Right cardiac atrium (tissue), 5 donors: ENCODE measurements at places on chromosomes 6 and 20. TPM values are rescaled to one million over a fixed set of nuclear protein-coding genes. Genes with fewer than 3 reads are reported as not detected.

Gene FAM162B
- total RNA-seq: 0.70 TPM

Gene HLA-DPA1
- 54.3 TPM for total RNA-seq

DNA sequence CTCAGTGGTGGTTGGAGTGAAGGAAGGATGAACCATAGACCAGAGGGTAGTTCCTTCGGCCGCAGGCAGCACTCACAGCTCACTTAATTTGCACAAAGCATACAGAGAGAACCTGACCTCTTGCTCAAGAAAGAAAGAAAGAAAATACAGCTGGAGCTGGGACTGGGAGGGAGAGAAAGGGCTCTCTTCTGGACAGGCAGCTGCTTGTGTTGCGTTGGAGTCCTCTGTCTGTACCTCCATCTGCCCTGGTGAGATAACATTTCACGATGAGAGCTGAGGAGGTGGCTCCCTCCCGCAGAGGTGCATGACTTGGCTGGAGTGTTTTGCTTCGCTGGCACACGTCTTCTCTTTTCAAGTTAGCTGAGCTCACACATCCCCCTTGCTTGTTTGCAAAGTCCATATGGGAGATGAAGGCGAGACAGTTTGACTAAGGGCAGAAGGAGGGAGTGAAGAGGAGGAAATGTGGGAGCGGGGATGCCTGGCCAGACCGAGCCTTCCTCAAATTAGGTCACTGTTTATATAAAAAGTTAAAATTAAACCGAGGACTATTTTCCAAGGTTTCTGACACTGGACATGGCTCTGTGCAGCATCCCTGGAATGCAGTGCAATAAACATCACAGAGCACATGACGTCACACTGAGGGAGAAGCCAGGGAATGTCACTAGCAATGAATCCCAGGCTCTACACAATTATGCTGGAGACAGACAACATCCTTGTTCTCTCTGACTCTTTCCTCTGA is 359.4 kb downstream of the CD83 start:
- DNase-seq: peak; percentile 57

DNA sequence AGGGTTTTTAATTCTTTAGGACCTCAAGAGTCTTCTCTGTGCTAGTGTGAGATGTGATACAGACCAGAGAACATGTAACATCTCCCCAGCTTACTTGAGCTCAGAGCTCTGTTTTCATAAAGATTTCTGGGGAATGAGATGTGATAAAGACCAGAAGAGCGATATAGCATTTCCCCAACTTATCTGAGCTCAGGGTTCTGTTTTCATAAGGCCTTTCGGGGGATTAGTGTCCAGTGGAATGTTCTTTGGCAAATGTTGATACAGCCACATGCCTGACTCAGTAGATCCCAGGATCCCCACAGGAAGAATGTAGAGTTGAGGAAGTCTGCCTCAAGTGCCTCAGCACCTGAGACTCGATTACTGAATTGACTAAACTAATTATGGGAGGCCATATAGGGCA is 18.7 kb upstream of the TOP1 start:
- DNase-seq: no peak

DNA sequence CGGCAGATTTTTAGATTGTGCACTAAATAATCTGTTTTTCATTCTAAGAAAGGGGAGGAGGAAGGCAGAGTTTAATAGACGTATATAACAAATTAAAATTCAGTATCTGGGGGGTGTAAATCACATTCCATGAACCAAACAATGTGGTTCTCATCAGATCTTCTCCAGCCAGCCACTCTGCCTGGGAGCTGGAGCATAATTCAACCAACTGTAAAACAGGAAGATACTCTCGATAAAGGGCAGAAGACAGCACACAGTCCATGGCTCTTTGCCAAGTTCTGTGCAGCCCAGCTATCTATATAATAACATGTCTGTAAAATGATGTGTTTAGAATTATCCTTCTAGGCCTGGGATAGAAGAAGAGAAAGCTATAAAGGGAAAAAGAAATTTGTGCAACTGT is 289.9 kb upstream of the ZFP64 start:
- no peak for DNase-seq

- DNase-seq: peak; percentile 87
These were observed 45.1 kb downstream of the PTK7 start for GRCh38 chr6:43120944-43121913.
